ENCODE measurements at places on chromosomes 16 and 17. TPM values are rescaled to one million over a fixed set of nuclear protein-coding genes. Genes with fewer than 3 reads are reported as not detected.

GRCh38 chr17:48910370-48910769 is 2.2 kb downstream of the UBE2Z start:
- DNase-seq: no peak

- DNase-seq: no peak
These were observed 1.2 kb upstream of the SOST start for GRCh38 chr17:43759836-43760235.

- DNase-seq: no peak
These were observed 472.8 kb downstream of the MAF start for GRCh38 chr16:79127766-79128165.

DNA sequence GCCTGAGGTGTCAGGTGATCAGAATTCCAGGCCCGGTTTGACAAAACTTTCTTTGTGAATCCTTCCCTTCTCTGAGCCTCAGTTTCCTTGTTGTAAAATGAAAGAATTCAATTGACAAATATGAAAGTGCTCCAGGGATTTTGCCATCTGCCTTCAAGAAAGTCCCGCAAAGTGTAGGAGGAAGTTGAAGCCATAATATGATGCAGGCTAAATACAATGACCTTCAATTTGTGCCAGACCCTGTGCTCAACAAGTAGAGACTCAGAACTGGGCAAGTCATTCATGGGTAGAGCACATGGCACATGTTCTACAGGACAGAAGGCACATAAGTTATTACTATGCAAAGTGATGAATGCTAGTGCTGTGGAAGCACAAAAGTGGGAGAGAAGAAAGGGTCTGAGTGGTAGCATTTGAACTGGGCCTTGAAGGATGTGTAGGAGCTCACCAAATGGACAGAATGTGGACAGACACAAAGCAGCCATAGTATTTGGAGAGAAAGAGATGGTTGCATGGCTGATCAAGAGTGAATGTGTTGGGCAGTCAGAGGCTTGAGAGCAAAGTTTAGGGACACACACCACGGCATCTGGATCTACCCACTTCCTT is 2.4 kb upstream of the SCIMP start:
- DNase-seq: no peak

- DNase-seq: no peak
These were observed 5.2 kb upstream of the EIF1 start for GRCh38 chr17:41683441-41684007.

DNA sequence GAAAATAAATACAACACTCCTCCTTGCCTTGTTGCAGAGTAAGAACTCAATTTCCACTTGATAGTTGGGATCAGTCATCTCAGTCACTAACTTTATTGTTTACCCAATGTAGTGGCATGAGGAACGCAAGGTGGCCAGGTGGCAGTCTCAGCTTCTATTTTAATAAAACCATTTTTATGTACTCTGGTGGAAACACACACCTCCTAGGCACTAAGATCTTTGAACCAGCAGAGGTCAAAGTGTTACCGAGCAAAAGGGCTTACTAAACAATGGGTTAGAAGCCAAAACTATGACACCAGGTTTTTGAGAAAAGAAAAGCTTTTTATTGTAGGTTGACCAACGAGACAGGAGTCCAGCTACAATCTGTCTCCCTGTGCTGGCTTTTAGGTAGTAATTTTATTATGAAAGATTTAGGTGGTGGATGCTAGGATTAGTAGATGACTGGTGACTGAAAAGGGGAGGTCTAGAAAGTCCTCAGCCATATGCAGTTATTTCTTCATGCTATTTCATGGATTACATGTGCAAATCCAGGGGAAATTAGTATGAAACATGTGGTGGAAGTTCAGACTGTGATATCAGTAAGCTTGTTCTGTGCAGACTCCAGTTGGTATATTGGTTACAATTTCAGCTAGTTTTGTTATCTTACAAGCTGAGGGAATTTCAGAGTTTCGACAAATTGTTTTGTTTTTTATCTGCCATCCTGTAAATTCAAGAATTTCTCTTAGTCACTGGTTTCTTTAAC is 122.3 kb downstream of the PCTP start:
- no peak for DNase-seq

DNA sequence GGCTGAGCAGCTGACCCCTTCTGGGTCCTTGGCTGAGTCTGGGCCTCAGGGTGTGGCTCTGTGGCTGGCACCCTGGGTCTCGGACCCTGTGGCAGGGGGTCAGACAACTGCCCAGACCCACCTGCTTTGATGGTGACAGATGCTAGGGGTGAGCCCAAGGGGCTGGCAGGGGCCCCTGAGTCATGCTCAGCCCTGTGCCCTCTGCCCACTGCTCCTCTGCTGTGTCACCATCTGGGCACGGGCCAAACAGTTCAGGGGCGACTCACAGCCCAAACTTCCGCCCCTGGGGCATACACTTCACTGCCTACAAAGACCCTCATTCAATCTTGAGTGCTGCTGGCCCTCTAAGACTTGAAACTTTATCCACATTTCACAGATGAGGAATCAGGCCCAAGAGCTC is 5.7 kb downstream of the ADGRG1 start:
- DNase-seq: no peak

DNA sequence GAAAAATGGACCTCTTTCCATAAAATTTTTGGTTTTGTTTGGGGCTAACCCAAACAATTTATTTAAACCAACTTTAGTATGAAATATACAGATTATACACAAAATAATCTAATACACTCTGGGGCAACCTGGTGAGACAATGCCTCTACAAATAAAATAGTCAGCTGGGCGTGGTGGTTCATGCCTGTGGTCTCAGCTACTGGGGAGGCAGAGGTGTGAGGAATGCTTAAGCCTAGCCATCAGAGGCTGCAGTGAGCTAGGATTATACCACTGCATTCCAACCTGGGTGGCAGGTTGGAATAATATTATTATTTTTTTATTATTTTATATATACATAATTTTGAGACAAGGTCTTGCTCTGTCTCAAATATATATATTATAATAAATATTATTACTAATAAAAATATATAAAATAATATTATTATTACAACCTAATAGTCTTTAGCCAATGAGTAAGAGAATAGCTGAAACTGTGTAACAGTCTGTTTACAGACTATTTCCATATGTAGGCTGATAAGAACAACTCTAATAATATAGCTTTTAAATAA is 50.5 kb downstream of the GLG1 start:
- no peak for DNase-seq

GRCh38 chr17:6094926-6095325 is 24.7 kb downstream of the WSCD1 start:
- no peak for DNase-seq

- no peak for DNase-seq
These were observed 2.4 kb upstream of the RBFOX3 start for GRCh38 chr17:79613195-79613772.

KRTAP4-11 gene
- not detected for total RNA-seq

CARHSP1 gene
- 108 TPM for total RNA-seq

OR4D1 gene
- not detected for total RNA-seq

KCNH4 gene
- total RNA-seq: not detected
